Astrocyte (in vitro differentiated cells and primary cell): ENCODE measurements at places on chromosomes 11 and 22.

DNA sequence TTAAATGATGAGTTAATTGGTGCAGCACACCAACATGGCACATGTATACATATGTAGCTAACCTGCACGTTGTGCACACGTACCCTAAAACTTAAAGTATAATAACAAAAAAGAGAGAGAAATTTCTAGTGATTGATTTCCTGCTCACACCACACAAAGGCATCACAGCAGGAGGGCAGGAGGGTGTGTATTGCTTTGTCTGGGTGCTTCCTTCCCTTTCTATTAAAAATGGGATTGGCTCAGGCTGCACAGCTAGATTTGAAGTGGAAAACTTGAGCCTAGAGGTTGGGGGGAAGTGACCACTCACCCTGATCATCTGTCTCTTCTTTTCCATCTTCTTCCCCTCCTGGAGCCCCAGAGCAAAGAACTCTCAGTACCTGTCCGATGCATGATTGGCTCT, 944 bp upstream of the SCGB1D2 start:
- no peak overlapping the region for H3K27ac ChIP-seq
- H3K4me3 ChIP-seq: no peak overlapping the region
- H3K36me3 ChIP-seq: no peaks in the 10 kb centered on the region

DNA sequence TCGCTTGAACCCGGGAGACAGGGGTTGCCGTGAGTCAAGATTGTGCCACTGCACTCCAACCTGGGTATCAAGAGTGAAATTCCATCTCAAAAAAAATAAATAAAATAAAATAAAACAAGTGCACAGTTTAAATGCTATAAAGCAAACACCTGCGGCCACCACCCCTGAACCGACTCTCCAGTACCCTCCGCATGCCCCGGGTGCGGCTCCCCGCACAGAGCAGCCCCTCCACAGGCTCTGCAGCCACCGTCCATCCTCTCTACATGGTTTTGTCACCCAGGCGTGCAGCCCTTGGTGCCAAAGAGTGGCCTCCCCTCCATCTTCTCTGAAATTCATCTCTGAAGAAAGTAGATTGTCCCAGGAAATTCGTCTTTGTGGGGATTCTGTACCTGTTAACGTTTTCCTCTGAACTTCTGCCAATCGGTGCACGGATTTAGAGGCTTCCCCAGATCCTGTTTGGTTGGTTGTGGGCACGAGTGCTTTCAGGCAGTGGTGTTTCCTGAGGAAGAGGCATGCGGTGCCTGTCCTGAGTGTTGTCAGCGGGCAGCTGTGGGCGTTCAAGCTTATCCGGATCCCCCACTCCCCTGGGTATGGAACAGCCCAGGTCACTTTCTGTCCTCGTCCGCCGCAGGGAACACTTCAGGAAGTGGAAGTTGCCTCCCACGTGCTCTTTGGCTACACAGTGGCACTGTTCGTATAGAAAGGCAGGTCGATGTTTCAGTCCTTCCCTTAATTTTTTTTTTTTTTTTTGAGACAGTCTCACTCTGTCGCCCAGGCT, 4.1 kb downstream of the MIOX start:
- H3K27me3 ChIP-seq: no peaks in the 10 kb centered on the region
- no peak overlapping the region for H3K27ac ChIP-seq
- peaks cover 7% of the 10 kb centered on the region for H3K4me1 ChIP-seq
- DNase-seq: no peak
- H3K4me3 ChIP-seq: no peak overlapping the region

DNA sequence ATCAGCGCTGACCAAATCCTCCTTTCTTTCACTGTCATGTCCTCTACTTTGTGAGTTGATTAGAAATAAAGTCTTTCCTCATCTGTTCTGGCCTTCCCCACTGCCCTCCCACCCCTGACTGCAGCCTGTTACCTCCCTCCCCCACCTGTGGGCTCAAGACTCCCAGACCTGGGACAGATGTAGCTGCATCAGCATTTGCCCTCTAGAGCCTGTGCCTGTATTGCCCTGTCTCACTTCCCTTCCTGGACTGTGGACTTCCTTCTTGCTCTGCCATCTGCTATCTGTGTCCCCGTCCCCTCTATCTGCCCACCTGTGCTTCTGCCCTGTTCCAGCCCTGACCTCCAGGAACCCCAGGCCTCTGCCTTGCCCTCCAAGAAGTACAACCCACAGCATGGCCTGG, 122.5 kb downstream of the GALNT18 start:
- H3K27ac ChIP-seq: no peak overlapping the region
- H3K4me3 ChIP-seq: no peak overlapping the region
- DNase-seq: no peak
- no peaks in the 10 kb centered on the region for H3K4me1 ChIP-seq

- DNase-seq: peak; percentile 41
- H3K27me3 ChIP-seq: no peaks in the 10 kb centered on the region
- no peaks in the 10 kb centered on the region for H3K36me3 ChIP-seq
- no peaks in the 10 kb centered on the region for H3K4me1 ChIP-seq
Observed at GRCh38 chr11:114762408-114762807, 84.1 kb downstream of the NXPE2 start.

- H3K36me3 ChIP-seq: no peaks in the 10 kb centered on the region
- no peaks in the 10 kb centered on the region for H3K27me3 ChIP-seq
- DNase-seq: no peak
- H3K27ac ChIP-seq: no peak overlapping the region
Observed at GRCh38 chr22:44893731-44894080, 116.1 kb downstream of the PHF21B start.

- H3K4me1 ChIP-seq: no peaks in the 10 kb centered on the region
- H3K27me3 ChIP-seq: no peaks in the 10 kb centered on the region
- no peak overlapping the region for H3K27ac ChIP-seq
- no peaks in the 10 kb centered on the region for H3K36me3 ChIP-seq
- H3K4me3 ChIP-seq: no peak overlapping the region
- DNase-seq: no peak
Observed at GRCh38 chr11:109132539-109132938, 289.5 kb upstream of the C11orf87 start.

- H3K27me3 ChIP-seq: no peaks in the 10 kb centered on the region
Observed at GRCh38 chr22:17792299-17792698, 18.0 kb upstream of the BID start.

- DNase-seq: peak; percentile 98
- no peaks in the 10 kb centered on the region for H3K27me3 ChIP-seq
- peaks cover 35% of the 10 kb centered on the region for H3K4me1 ChIP-seq
- peak overlapping the region; percentile 87 for H3K27ac ChIP-seq
- no peaks in the 10 kb centered on the region for H3K36me3 ChIP-seq
- H3K4me3 ChIP-seq: peak overlapping the region; percentile 49
Observed at GRCh38 chr11:36361901-36362391, 65.9 kb downstream of the PRR5L start.

DNA sequence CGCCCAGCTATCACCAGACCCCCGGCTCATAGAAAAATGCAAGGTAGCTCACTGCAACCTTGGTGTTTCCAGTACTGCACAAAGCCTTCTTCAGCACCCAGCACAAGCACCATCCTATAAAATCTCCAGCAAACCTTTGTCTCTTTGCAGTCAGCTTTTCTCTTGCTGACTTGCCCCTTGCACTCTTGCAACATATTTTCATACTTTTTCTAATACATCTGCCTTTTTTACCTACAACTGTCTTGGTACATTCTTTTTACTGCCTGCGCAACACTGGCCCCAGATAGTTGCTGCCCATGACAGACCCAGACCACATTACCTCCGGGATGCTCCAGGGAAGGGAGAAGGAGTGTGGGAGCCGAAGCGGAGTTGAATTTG, 142.4 kb downstream of the MPPED1 start:
- H3K27me3 ChIP-seq: no peaks in the 10 kb centered on the region
- no peak overlapping the region for H3K27ac ChIP-seq
- no peak overlapping the region for H3K4me3 ChIP-seq
- DNase-seq: no peak
- no peaks in the 10 kb centered on the region for H3K4me1 ChIP-seq

GRCh38 chr11:75639762-75640181, 29.1 kb downstream of the MAP6 start:
- H3K27me3 ChIP-seq: no peaks in the 10 kb centered on the region
- peaks cover 10% of the 10 kb centered on the region for H3K4me1 ChIP-seq
- DNase-seq: peak; percentile 59
- no peak overlapping the region for H3K4me3 ChIP-seq
- H3K36me3 ChIP-seq: no peaks in the 10 kb centered on the region

GRCh38 chr11:116033931-116034553, 529.8 kb upstream of the CADM1 start:
- H3K36me3 ChIP-seq: no peaks in the 10 kb centered on the region
- H3K27ac ChIP-seq: no peak overlapping the region
- no peaks in the 10 kb centered on the region for H3K27me3 ChIP-seq
- H3K4me3 ChIP-seq: no peak overlapping the region
- no peak for DNase-seq
- peaks cover 7% of the 10 kb centered on the region for H3K4me1 ChIP-seq

GRCh38 chr11:62512961-62513360, 33.6 kb downstream of the AHNAK start:
- no peaks in the 10 kb centered on the region for H3K27me3 ChIP-seq
- H3K36me3 ChIP-seq: peaks cover 22% of the 10 kb centered on the region
- no peak overlapping the region for H3K27ac ChIP-seq
- peaks cover 13% of the 10 kb centered on the region for H3K4me1 ChIP-seq

GRCh38 chr22:45240104-45240809, 437 bp downstream of the KIAA0930 start:
- no peaks in the 10 kb centered on the region for H3K36me3 ChIP-seq
- H3K27me3 ChIP-seq: no peaks in the 10 kb centered on the region
- DNase-seq: no peak
- H3K27ac ChIP-seq: peak overlapping the region; percentile 33

- H3K4me1 ChIP-seq: no peaks in the 10 kb centered on the region
- no peak overlapping the region for H3K27ac ChIP-seq
- H3K36me3 ChIP-seq: no peaks in the 10 kb centered on the region
Observed at GRCh38 chr11:16448123-16448717, 91.9 kb upstream of the SOX6 start.

DNA sequence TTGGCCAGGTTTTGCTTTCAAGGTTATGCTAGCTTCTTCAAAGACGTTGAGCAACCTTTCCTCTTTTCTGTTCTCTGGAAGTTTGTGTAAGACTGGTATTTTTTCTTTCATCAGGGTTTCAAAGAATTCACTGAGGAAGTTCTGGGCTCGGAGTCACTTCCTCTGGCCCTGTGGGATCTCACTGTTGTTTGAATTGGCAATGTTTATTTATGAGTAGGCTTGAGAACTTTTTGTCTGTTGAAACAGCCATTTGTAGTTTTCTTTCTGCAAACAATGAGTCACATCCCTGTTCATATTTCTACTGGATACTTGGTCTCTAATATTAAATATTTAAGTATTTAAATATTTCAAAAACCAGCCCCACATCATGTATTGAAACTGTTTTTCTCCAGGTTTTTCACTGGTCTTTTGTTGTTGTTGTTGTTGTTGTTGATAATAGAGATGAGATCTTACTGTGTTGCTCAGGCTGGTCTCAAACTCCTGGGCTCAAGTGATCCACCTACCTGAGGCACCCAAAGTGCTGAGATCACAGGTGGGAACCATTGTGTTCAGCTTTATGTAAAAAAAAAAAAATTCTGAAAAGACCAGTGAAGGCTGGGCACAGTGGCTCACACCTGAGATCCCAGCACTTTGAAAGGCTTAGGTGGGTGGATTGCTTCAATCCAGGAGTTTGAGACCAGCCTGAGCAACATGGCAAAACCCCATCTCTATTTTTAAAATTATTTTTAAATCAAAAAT, 26.9 kb downstream of the SUSD2 start:
- DNase-seq: peak; percentile 99
- H3K4me3 ChIP-seq: no peak overlapping the region
- H3K36me3 ChIP-seq: no peaks in the 10 kb centered on the region
- peak overlapping the region; percentile 88 for H3K27ac ChIP-seq

DNA sequence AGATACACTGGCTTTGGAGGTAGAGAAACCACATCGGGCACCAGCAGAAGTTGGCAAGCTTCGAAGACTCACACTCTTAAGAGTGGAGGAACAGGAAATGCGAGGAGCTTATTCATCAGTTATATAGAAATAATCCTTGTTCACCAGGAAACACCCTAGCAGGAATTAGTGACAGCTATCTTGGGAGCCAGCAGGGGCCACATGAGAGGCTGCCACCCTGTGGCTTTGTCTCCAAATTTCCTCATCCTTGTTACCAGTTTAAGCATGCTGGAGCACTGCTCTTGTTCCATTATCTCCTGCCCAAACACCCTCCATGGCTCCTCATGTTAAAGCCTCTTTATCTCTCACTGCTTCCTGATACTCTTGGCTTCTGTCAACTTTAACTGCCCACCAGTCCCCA, 131.0 kb downstream of the PLEKHA7 start:
- no peak overlapping the region for H3K4me3 ChIP-seq
- no peaks in the 10 kb centered on the region for H3K27me3 ChIP-seq
- H3K36me3 ChIP-seq: no peaks in the 10 kb centered on the region
- H3K4me1 ChIP-seq: peaks cover 6% of the 10 kb centered on the region
